ENCODE measurements at places on chromosomes 1 and 21.
A peak's percentile ranks its signal among the peaks of the same experiment; 100 is the strongest.

- DNase-seq = no peak
Measured at GRCh38 chr1:162019006-162019405, 4.7 kb downstream of the OLFML2B start.

DNA sequence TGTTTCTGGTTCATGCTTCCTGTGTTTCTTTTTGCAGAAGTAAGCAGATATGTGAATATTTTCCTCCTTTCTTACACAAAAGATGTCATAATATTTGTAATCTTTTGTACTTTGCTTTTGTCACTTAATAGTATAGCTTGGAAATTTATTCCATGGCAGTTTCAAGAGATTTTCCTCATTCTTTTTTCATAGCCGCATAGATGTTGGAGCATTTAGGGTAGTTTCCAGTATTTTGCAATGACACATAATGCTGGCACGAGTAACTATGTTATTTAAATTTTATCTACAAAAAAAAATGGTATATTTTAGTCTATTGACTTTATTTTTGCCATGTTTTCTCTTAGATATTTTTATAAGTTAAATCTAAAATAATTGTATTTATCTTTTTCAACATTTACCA is 40.7 kb downstream of the AGO3 start:
- no peak for DNase-seq

DNA sequence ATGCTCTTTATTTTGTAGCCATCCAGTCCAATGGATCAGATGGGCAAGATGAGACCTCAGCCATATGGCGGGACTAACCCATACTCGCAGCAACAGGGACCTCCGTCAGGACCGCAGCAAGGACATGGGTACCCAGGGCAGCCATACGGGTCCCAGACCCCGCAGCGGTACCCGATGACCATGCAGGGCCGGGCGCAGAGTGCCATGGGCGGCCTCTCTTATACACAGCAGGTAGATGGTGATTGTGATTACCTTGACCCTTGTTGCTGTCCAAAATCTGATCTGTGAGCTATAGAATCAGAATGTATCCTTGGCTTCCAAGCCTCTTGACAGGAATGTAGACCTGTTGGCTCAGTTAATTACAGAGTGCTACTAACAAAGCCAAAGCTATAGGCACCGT is 33.8 kb downstream of the ARID1A start:
- DNase-seq = no peak

DNA sequence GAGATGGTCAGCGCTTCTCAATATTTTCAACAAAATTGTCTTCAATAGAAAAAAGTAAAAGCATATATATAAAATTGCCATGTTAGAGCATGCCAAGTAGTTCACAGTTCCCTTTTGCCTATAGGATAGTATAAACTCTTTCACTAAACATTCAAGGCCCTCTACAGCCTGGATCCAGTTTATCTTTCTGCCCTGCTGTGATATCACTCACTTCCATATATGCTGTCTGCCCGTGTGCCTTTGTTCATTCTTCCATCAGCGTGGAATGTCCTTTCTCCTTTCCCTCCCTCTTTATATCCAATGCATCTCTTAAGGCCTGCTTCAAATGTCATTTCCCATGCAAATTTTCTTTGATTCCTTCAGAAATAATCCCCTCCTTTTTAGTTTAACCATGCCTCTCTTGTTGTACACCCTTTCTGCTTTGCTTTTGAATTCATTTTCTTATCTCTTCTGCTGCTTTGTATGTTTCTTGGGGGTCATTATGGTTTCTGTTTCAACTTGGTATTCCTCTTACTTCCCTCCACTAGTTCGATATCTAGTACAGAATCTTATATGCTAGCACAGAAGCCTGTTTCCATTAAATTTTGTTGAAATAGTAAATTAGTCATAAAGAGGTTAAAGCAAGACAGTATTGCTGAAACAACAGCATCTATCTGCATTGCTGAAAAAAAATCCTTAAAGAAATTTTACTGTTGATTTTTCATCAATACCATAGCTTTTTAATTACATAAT is 44.7 kb downstream of the XCL2 start:
- DNase-seq = no peak

DNA sequence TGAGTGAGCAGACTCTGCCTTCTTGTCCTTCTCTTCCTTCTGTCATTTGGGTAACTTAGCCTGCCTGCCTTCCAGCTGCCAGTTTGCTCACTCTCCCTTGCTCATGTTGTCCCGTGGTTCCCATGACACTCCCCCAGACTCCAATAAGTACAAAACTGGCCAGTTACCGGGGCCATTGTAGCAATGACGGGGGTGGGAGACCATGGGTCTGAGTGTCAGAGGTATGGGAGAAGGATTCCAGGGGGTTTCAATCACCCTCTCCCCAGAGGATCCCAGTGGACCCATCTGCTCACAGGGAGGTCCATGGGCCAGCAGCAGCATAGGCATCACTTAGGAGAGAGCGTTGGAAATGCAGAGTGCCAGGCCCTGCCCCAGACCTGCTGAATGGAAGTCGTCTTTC is 51.3 kb downstream of the CAPN9 start:
- DNase-seq = no peak

DNA sequence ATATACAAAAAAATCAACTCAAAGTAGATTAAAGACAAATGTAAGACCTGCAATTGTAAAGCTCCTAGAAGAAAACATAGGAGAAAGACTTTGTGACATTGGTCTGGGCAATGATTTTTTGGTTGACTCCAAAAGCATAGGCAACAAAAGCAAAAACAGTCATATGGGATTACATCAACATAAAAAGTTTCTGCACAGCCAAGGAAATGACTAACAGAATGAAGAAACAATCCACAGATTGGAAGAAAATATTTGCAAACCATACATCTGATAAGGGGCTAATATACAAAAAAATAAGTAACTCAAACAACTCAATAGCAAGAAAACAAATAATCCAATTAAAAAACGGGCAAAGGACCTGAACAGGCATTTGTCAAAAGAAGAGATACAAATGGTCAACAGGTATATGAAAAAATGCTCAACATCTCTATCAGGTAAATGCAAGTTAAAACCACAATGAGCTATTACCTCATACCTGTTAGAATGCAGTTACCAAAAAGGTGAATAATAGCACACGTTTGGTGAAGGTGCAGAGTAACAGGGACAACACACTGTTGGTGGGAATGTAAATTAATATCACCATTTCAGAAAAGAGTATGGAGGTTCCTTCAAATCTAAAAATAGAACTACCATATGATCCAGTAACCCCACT is 173.7 kb upstream of the COA6 start:
- DNase-seq = no peak

- no peak for DNase-seq
Measured at GRCh38 chr1:41936107-41936506, 17.4 kb upstream of the HIVEP3 start.

GRCh38 chr1:67013573-67013972 is 40.4 kb downstream of the SLC35D1 start:
- no peak for DNase-seq

DNA sequence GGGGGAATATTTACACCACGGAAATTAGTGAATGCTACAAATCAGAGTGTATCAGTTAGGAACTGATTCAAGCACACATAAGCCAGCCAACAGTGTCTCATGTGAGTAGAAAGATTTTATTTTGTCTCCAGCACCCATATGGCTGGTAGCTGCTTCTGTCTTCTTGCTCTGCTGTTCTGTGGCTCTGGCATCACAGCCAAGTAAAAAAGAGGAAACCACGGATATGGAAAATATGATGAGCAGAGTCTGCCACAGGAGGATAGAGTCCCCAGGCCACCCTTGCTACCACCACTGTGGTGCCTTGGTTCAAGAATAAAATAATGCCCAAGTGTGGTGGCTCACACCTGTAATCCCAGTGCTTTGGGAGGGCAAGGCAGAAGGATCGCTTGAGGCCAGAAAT is 53.6 kb upstream of the SPOCD1 start:
- DNase-seq = no peak

DNA sequence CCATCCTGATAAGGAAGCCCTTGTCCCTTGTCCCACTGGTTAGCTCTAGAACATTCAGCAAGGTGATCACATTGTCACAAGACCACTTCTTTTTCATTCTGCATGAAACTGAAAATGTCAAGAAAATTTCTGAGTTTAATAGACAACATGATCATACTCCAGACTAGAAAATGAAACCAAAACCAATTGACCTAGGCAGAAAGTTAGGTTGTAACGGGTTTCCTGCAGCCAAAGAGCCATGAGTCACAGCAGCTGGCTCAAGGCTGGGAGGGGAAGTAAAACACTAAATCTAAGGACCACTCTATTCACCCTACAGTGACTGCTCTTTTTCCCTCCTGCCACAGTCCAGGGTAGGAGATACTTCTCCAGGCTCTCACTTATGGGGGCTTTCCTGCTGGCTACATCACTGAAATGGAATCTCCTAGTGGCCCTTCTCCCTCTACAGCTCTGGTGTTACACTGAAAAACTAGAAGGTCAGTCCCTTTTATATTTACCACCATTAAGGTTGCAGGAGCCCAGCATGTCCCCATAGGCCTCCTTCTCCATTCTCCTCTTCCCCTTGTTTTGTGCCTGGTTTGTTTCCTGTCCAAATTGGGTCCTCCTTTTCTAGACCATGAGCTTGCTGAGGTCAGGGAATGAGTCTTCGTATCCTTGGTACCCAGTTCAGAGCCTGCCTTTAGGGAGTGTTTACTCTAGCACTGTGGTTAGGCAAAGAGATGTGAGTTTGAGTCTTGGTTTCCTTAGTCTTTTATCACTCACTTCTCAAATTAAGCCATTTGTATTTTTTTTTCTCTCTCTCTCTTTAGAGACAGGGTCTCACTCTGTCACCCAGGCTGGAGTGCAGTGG is 236.5 kb upstream of the JUN start:
- peak; percentile 40 for DNase-seq

GRCh38 chr1:241838897-241839296 is 9.1 kb upstream of the EXO1 start:
- no peak for DNase-seq

Measured in activated CD4-positive, CD25-positive, alpha-beta regulatory T cell treated with anti-CD3 and anti-CD28 coated beads, Interleukin-2, amount 50 U/mL, for 72 hours (primary cell).